Fibroblast of villous mesenchyme (primary cell): ENCODE measurements at places on chromosomes 1 and 21. TPM values are rescaled to one million over a fixed set of nuclear protein-coding genes. Genes with fewer than 3 reads are reported as not detected.

- no peak for DNase-seq
Observed at GRCh38 chr1:3580231-3580630, 31.1 kb downstream of the MEGF6 start.

- DNase-seq, result no peak
Observed at GRCh38 chr1:83606416-83606955, 392.4 kb downstream of the TTLL7 start.

DNA sequence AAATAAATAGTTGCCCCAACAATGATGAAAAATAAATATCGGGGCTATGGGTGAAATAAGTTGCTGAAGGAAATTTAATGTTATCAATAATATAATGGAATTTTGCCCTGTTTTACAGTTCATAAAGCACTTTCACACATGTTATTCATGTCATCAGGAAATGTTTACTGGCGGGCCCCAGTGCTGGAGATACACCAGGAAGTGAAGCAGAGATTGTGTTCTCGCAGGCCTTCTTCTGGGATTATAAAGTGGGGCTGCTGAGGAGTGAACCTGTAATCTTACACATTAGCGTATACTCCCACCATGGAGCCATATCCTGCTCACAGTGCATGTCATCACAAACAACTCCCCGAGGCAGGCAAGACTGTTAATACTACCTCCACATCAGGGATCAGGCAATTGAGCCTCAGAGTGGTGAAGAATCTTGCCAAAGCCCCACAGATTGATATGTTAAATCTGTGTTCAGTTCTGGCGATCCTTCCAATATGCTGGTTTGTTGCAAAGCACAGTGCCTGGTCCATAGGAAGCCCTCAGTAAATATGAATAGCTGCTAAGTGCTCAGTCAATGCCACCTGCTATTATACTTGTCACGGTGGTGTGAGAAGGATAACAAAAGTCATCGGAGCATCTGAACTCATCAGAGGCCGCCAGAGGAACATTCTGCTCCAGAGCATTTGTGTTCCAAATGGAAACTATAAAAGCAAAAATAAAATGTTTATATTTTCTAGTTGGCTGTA, 104.4 kb upstream of the UBE2U start:
- no peak for DNase-seq

GRCh38 chr1:237814319-237814924, 76.3 kb downstream of the ZP4 start:
- DNase-seq, result peak; percentile 8

ANKRD34A gene
- 1.3 and 1.6 TPM in 2 replicates for total RNA-seq

OR2T29 gene
- total RNA-seq, result not detected in 2 replicates

RNF186 gene
- not detected in 2 replicates for total RNA-seq
